CD8-positive, alpha-beta T cell (primary cell): ENCODE measurements at places on chromosomes 2 and 18.

GRCh38 chr2:8657423-8658062 lies 24.3 kb upstream of the ID2 start:
- no peak for DNase-seq

DNA sequence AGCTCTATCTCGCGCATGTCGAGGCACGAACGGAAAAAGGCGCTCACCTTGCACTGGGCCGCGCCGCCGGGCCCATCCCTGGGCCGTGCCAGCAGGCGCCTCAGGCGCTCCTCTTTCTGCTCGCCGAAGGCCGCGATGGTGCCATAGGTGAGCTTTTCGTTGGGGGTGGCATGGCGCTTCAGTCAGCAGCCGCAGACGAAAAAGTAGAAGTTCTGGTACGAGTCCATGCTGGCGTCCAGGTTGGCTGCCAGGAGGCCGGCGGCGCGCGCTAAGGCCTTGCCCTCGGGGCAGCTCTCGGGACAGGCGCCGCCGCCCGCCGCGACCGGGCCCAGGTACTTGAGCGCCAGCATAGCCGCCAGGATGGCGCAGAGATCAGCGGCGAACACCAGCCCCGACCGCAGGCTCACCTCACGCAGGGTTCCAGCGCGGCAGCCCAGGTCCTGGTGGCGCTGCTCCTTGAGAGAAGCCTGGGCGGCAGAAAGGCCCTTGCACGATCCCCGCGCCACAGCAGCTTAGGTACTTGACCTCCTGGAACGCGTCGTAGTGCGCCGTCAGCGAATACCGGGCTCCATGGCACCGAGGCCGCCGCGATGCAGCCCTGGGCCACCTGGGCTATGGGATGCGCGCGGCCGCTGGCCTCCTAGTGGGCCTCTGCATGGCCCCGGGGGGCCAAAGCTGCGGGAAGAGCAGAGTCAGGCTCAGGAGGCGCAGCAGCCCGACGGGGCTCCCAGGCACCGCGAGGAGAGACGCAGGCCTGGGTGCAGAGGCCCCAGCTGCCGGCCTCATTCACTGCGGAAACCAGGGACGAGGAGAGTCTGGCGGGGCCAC lies 12.8 kb downstream of the ALPG start:
- no peak for DNase-seq

- no peak for DNase-seq
Observed at GRCh38 chr2:235774153-235774870, 280.5 kb downstream of the AGAP1 start.

GRCh38 chr2:240462073-240462706 lies 26.7 kb downstream of the GPC1 start:
- no peak for DNase-seq

DNA sequence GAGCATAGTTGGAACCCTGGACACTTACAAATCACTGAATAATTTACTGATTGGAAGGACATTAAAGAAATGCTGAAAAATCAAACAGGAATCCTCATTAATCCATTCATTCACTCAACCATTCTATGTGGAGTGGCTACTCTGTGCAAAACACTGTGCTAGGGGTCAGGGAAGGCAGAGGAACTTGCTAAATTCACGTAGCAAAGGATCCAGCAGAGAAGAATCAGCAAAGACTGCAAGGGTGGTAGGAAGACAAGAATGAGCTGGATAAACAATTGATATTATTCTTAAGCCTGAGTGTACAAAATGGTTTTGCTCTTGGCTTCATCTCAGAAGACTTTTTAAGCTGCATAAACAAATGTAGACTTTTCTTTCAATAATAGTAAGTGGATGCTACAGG lies 164.3 kb upstream of the CAVIN2 start:
- DNase-seq: no peak

GRCh38 chr2:119760237-119760955 lies 674 bp downstream of the PTPN4 start:
- no peak for DNase-seq

- no peak for DNase-seq
Observed at GRCh38 chr2:128603411-128603924, 284.8 kb upstream of the HS6ST1 start.

GRCh38 chr2:200039724-200040650 lies 84.6 kb downstream of the MAIP1 start:
- no peak for DNase-seq

DNA sequence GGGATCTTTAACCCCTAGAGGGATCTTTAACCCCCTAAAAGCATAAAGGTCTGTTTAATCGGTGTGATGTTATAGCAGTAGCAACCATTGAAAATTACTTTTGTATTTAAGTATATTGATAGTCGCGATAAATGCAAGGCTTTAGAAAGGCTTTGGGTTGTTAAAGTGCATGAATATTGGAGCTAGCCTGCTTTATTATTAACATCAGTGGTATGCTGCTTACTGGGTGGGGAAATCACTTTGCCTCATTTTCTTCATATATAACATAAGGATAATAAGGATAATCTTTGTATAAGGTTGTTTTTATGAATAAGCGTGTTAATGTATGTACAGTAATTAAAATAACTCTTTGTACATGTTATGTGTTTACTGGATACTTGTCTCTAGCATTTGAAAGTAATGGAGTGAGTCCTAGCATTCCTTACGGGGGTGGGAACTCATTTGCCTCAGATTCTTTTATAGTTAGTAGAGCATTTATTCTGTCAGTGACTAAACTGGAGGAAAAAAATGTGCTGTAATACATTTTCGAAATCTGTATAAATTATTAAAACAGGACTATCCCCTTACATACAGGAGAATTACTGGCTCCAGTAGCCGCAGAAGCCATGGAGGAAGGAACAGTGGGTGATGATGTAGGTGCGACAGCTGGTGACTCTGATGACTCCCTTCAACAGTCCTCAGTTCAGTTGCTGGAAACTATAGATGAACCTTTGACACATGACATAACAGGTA lies 122.2 kb downstream of the BIRC6 start:
- no peak for DNase-seq

GRCh38 chr2:61720911-61721310 lies 132.9 kb downstream of the FAM161A start:
- DNase-seq: no peak

DNA sequence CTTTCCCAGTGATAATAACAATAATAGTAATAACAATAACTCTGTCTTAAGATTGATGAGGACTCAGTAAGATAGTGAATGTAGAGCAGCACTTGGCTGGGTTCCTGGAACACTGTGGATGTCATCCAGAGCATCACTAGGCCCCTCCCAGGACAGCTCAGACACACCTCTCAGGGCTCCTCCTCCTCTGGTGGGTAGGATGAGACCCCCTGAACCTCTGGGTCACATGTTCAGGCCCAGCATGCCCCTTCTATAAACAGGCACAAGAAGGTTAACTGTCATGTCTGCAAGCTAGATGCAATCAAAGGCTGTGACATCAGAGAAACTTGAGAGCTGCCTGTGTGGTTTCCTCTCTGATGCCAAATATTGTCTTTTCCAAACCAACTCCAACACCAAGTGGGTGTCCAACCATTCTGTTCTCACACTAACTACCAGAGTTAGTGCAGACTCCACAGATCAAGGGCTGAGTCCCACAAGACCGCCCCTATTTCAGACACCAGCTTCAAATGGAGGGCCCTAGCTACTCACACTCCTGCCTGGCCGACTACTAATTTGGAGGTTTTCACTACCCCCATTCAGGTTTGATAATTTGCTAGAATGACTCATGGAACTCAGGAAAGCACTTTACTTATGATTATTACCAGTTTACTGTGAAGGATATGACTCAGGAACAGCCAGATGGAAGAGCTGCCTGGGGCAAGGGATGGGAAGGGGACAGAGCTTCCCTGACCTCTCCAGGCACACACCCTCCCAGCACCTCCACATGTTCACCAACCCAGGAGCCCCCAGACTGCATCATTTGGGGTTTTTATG lies 46.4 kb upstream of the BZW1 start:
- no peak for DNase-seq

DNA sequence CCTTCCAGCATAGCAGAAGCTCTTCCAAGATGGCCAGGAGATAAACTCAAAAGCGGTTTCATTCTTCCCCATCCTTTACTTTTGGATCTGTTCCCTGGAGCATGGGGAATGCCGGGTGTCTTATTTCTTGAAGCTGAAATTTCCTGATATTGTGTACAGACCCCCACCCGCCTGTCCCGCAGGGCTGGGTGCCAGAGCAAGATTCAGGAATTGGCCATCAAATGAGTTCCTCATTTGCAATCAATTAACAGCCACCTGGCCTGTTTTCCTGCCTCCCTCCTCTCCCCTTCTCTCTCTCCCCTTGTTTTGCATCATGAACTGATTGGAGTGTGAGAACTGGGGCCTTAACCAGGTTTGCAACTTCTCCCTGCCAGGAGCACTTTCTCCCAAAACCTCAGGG lies 202.1 kb downstream of the SH3RF3 start:
- no peak for DNase-seq
